ENCODE measurements at places on chromosomes 2 and 18.

DNA sequence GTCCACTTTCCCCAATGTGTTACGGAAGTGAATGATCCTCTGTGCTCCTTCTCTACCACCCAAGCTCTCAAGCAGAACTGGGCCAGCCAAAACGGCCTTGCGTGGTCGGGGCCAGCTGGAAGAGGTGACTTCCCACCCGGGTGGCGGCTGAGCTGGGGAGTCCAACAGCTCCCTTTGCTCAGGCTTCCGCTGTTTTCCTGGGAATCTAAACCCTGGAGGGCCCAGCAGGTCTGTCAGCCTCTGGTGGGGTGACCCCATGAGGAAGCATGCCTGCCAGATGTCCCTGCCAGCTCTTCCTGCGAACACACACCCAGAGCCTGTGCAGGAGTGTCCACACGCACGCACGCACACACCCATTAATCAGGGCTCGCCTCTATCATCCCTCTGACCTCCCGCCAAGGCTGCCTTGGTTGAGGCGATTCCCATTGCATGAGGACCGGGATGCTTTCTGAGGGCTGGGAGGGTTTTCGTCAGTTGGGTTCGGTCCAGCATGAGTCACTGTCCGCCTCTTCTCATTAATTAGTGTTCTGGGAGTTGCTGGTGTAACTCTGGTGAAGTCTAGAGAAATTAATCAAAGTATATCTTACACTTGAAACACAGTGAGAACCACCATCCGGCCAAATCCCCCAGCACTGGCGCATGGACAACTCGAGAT is 90.6 kb downstream of the TWIST2 start:
- DNase-seq = no peak

DNA sequence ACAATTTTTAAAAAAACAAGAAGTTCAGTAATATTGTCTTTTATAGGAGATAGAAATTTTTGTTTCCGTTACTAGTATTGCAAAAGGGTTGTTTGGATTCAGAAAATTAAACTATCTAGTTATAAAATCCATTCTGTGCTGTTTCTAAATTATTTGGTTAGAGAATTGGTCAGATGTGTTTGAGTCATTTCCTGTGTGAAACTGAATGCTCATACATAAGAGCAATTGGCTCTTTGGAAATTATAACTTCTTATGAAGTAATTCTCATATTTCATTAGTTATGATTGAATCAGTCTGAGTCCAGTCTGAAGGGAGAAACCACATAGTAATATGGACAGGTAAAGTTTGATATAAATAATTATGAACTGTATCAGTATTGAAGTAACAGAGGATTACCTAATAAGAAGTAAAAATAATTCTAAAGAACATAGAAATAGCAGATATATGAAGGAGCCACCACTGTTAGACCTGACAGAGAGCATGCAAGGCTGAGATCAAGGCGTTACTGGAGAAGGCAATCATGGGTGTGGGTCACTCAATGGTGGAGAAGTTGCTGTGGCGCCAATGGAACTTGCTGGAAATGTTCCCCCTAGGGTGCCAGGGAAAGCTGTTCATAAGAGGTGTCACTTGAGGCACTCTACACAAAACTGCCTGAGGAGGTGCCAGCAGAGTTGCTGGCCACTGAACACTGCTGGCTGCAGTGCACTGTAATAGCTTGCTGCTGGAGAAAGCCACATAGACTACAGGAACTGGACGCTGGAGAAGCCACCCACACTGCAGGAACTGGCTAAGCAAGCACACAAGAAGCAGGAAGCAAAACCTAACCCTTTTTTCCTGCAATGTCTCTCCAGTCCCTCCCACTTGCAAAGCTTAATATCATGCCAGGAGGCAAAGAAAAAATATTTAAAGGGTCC is 18.0 kb upstream of the FAP start:
- DNase-seq = no peak

- no peak for DNase-seq
These were observed 78.0 kb downstream of the PTPN4 start for GRCh38 chr2:119837759-119838158.

GRCh38 chr2:203578759-203579643 is 43.9 kb upstream of the RAPH1 start:
- DNase-seq = no peak

- no peak for DNase-seq
These were observed 828.9 kb downstream of the EPHA4 start for GRCh38 chr2:220743203-220743602.

GRCh38 chr2:110638952-110639695 is 38.7 kb downstream of the BUB1 start:
- DNase-seq = no peak

DNA sequence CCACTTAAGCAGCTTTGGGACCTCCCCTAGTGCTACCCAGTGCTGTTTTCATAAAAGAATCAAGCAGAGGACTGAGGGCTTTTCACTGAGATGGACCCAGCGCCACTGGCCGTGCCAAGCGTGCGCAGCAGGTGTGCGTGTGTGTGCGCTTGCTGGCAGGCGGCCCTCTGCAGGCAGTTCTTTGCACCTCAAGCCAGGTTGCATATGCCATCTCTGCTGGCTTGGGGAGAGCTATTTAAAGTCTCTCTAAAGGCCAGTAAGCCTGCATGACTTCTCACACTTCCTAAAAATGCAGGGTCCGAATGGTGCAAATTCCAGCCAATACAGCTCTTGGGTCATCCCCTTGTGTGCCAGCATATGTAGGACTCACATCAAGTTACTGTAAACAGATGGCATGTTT is 255.5 kb downstream of the RNF152 start:
- DNase-seq = peak; percentile 58

GRCh38 chr18:8933714-8934284 is 168.7 kb upstream of the NDUFV2 start:
- no peak for DNase-seq

DNA sequence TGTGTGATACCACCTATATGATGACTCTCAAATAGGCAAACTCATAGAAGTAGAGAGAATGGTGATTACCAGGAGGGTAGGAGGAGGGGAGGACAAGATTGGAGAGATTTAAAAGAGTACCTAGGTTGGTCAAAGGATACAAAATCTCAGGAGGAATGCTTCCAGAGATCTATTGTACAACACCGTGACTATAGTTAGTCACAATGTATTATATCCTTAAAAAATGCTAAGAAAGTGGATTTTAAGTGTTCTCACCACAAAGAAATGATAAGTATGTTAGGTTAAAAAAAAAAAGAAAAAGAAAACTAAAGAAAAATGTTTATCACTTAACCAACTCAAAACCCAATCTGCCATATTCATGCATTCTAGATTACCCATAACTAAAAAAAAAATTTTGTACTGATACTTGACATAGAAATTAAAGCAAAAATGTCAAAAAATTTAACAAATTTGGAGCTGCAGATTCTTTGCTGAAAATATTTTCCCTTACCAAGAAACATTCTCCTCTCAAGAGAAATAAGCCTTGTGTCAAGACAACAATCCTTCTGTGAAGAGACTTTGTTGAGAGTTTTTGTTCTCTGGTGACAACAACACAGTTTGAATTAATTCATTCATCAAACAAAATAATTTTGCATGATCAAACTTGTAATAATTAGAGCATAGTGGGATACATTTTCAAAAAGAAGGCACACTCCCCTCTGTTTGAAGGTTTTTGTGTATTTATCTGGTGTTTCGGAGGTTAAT is 213.1 kb downstream of the DNER start:
- DNase-seq = no peak

DNA sequence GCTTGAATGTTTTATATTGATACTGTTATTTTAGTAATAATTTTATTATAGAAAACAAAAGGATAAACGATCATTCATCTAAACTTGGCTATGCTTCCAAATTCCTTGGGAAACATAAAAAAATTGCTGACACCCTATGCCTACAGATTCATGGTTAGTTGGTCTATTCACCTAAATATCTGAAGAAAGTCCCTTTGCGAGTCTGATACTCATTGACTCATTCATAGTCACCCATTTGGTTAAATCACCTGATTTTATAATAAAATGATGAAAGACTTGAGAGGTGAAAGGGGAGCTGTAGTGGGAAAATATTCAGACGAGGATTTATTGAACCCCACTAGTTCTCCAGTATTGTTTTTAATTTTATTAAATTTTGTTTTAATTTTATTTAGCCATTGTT is 112.0 kb downstream of the PTPN4 start:
- DNase-seq = no peak

- DNase-seq = no peak
These were observed 77.7 kb downstream of the GDF7 start for GRCh38 chr2:20744366-20745335.

GRCh38 chr2:73268830-73269685 is 15.2 kb downstream of the FBXO41 start:
- DNase-seq = peak; percentile 75

- no peak for DNase-seq
These were observed 186.8 kb upstream of the RND3 start for GRCh38 chr2:150674283-150674682.

Data from ecto neural progenitor cell (in vitro differentiated cells).